Neural crest cell (in vitro differentiated cells): ENCODE measurements at places on chromosomes 6 and 20. TPM values are rescaled to one million over a fixed set of nuclear protein-coding genes. Genes with fewer than 3 reads are reported as not detected.

- no peak for DNase-seq
- no peaks in the 10 kb centered on the region for H3K36me3 ChIP-seq
- no peak overlapping the region for H3K4me3 ChIP-seq
- H3K27me3 ChIP-seq: no peaks in the 10 kb centered on the region
- H3K27ac ChIP-seq: peak overlapping the region; percentile 90
These were observed 7.0 kb upstream of the RNF217 start for GRCh38 chr6:124955108-124955856.

Gene SMLR1
- total RNA-seq: not detected in 2 replicates

DNA sequence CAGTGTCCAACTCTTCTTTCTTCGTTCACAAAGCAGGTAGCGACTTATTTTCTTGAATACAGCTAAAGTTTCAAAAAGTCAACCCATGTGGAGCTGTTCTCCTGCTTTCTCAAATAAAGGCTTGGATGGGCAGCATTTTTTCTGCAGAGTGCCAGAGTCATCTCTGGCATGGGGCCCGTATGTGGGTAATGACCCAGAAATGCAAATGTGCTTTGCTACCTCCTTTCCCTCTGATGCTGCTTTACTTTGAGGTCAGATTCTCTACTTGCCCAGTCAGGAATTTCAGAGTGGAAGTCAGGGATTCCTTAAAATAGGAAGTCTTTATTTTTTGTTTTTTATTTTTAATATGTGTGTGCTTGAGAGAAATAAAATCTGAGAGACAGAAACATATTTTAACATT is 4.9 kb downstream of the NKAIN2 start:
- peaks cover 49% of the 10 kb centered on the region for H3K27me3 ChIP-seq
- no peak for DNase-seq
- H3K4me3 ChIP-seq: no peak overlapping the region
- no peaks in the 10 kb centered on the region for H3K36me3 ChIP-seq
- H3K4me1 ChIP-seq: peaks cover 7% of the 10 kb centered on the region

DNA sequence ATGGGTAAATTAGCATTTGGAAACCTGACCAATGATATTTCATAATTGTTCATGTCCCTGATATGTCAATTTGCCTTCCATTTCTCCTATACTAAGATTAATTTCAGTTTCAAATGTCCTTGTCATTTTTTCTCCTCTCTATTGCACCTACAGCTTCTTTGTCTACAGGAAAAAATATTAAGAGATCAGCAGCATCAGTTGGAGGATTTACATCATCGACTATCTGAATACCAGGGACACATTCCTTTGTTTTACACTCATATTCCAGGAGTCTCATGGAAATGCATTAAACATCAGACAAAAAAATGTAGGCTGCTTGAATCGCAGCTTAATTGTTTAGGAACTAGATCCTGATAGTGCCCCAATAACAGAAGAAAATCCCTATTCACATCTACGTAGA is 188.2 kb downstream of the PRKN start:
- no peaks in the 10 kb centered on the region for H3K36me3 ChIP-seq
- DNase-seq: no peak
- no peaks in the 10 kb centered on the region for H3K27me3 ChIP-seq
- H3K4me3 ChIP-seq: no peak overlapping the region
- H3K4me1 ChIP-seq: peaks cover 9% of the 10 kb centered on the region

DNA sequence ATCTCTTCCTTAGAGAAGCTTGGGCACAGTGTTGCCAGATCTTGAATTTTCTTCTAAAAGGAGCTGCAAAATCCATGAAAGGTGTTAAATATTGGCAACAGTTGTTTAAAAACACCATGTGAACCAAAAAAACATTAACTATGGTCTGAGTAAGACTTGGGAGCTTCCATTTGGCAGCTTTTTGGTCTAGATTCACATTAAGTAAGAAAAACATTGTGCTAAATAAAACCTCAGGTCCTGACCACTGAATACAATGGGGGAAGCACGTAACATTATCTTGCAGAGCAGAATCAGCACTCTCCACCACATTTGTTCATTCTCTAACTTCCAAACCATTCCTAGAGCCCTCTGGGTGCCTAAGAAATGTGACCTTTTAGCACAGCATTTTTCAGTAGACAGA is 437.6 kb upstream of the PLCB4 start:
- no peaks in the 10 kb centered on the region for H3K27me3 ChIP-seq
- H3K4me1 ChIP-seq: no peaks in the 10 kb centered on the region
- no peaks in the 10 kb centered on the region for H3K36me3 ChIP-seq
- DNase-seq: no peak

- H3K27me3 ChIP-seq: no peaks in the 10 kb centered on the region
- H3K27ac ChIP-seq: peak overlapping the region; percentile 77
- no peak for DNase-seq
- no peaks in the 10 kb centered on the region for H3K36me3 ChIP-seq
These were observed 59.6 kb upstream of the DDR1 start for GRCh38 chr6:30824698-30825097.

Gene VNN1
- not detected in 2 replicates for total RNA-seq

DNA sequence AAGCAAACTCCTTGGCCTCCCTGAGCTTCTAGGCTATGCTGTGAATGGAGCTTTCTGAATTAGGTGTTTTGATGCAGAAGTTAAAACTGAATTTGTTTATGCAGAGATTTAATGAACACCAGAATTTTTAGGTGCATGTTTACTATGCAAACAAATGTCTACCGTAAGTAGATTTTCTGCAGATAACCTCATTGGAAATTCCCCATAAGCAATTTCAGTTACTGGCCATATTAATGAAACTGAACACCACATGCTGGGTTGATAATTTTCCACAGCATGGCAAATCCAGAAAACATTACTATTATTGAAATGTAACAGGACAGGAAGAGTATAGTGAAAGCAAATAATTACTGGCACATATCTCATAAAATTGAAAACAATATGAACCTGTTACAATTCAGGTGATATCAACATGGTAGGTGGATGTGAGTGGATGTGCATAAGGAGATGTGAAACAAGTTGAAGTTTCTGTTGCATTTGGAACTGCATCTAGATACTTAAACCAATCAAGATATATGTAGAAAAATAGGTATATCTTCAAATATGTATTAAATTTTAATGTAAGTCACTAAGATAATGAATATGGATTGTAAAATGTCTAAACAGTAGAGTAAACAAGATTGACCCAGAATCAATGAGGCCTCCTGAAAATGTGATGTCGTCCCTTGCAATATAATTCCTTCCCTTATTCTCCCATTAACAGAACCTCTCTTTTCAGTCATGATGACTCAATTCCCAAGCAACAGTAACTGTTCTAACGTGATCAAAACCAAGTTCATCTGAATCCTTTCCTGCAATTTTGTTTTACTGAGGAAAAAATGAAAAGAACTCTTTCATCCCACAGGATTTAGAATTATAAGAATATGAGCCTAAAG is 11.0 kb downstream of the PTCHD4 start:
- no peaks in the 10 kb centered on the region for H3K27me3 ChIP-seq
- peaks cover 2% of the 10 kb centered on the region for H3K36me3 ChIP-seq
- no peak overlapping the region for H3K4me3 ChIP-seq
- DNase-seq: no peak
- no peaks in the 10 kb centered on the region for H3K4me1 ChIP-seq

GRCh38 chr6:131916847-131917246 is 34.3 kb downstream of the CCN2 start:
- peaks cover 5% of the 10 kb centered on the region for H3K36me3 ChIP-seq
- H3K27me3 ChIP-seq: peaks cover 3% of the 10 kb centered on the region
- no peak overlapping the region for H3K4me3 ChIP-seq
- H3K27ac ChIP-seq: no peak overlapping the region
- peaks cover 8% of the 10 kb centered on the region for H3K4me1 ChIP-seq

- H3K27me3 ChIP-seq: peaks cover 35% of the 10 kb centered on the region
- no peak overlapping the region for H3K4me3 ChIP-seq
- no peak for DNase-seq
These were observed 33.6 kb downstream of the VGLL2 start for GRCh38 chr6:117298941-117299340.

GRCh38 chr6:77368660-77369313 is 94.5 kb downstream of the HTR1B start:
- no peaks in the 10 kb centered on the region for H3K36me3 ChIP-seq
- DNase-seq: no peak
- no peaks in the 10 kb centered on the region for H3K27me3 ChIP-seq
- H3K4me1 ChIP-seq: no peaks in the 10 kb centered on the region

DNA sequence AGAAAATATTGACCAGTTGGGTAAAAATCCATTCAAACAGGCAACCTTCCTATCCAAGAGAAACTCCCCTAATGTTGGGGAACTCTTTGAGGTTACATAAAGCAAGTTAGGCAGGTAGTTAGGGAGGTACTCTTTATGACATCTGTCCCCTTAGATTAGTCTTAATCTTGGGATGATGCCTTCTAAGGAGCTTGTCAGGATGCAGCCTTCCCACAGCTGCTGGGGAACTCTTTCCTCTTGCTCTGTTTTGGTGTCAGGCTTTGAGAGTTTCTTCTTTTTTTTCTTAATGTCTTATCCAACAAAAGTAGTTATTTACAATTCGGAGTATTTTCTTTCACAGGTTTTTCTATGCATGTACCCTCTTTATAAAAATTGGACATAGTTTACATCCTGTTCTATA is 194.8 kb downstream of the CDKAL1 start:
- H3K36me3 ChIP-seq: peaks cover 4% of the 10 kb centered on the region
- H3K4me3 ChIP-seq: no peak overlapping the region
- no peaks in the 10 kb centered on the region for H3K4me1 ChIP-seq
- H3K27me3 ChIP-seq: no peaks in the 10 kb centered on the region

DNA sequence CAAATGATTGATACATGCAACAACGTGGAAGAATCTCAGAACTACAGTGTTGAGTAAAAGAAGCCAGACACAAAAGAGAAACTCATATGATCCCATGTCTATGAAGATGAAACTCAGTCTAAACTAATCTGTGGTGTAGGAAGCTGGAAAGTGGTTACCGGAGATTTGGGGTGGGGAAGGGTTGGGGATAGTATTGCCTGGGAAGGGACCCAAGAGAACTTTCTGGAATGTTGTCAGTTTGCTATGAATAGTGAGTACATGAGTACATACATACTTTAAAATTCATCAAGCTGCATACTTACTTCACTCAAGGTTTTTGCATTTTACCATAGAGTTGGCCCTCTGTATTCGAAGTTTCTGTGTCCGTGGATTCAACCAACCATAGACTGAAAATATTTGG is 106.0 kb downstream of the SAMD5 start:
- H3K4me3 ChIP-seq: no peak overlapping the region
- H3K27me3 ChIP-seq: no peaks in the 10 kb centered on the region
- no peaks in the 10 kb centered on the region for H3K36me3 ChIP-seq
- no peak overlapping the region for H3K27ac ChIP-seq

GRCh38 chr20:15937179-15937578 is 636.1 kb downstream of the KIF16B start:
- peak overlapping the region; percentile 43 for H3K27ac ChIP-seq
- no peak overlapping the region for H3K4me3 ChIP-seq
- no peak for DNase-seq
- peaks cover 7% of the 10 kb centered on the region for H3K36me3 ChIP-seq
- H3K4me1 ChIP-seq: peaks cover 24% of the 10 kb centered on the region

- H3K27ac ChIP-seq: no peak overlapping the region
- no peak overlapping the region for H3K4me3 ChIP-seq
- no peaks in the 10 kb centered on the region for H3K36me3 ChIP-seq
- H3K27me3 ChIP-seq: no peaks in the 10 kb centered on the region
- no peak for DNase-seq
These were observed 191.9 kb upstream of the PREP start for GRCh38 chr6:105594821-105595220.

Gene UNC5CL
- total RNA-seq: 1.5 and 1.6 TPM in 2 replicates

- no peak overlapping the region for H3K27ac ChIP-seq
- H3K4me1 ChIP-seq: no peaks in the 10 kb centered on the region
- peaks cover 7% of the 10 kb centered on the region for H3K27me3 ChIP-seq
- H3K36me3 ChIP-seq: no peaks in the 10 kb centered on the region
- no peak for DNase-seq
These were observed 72.6 kb upstream of the LY86 start for GRCh38 chr6:6515691-6516607.

Gene OLIG3
- 0.14 and 0.63 TPM in 2 replicates for total RNA-seq

DNA sequence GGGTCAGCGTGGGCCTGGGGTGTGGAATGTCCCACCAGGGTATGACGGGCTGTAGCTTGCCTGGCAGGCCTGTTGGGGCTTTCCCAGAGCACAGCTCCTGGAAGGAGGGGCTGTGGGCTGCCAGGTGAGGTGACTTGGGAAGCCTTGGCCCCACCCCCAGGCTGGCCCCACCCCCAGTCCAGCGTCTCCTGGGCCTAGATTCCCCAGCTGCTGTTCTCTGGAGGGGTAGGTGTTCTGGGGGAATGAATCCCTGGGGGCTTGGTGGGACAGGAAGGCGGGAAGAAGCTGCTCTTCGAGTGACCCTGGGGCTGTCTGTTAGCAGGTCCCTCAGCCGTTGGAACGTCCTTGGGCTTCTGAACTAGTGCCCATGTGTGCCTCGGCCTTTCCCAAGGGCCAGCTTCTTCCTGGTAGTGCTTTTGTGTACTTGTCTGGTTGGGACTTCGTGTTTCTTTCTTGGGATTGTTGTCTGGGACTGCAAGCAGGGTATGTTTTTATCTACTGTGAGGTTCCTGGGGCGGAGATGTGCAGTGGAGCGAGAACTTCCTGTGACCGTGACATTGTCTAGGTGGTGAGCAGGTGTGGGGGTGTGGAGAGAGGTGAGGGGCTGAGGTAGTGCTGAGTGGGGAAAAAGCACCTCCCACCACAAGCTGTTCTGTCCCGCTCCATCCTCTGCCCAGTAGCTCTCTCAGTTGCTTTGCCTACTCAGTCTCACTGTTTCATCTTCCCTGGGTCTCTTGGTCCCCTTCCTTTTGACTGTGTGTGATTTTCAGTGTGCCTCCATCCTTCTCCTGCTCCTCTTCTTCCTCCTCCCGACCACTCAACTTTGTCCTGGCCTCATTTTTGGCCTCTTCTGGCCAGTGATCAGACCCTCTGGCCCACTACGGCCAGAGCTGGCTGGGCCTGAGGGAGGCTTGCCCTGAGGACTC is 1.3 kb upstream of the DDR1 start:
- no peaks in the 10 kb centered on the region for H3K36me3 ChIP-seq

DNA sequence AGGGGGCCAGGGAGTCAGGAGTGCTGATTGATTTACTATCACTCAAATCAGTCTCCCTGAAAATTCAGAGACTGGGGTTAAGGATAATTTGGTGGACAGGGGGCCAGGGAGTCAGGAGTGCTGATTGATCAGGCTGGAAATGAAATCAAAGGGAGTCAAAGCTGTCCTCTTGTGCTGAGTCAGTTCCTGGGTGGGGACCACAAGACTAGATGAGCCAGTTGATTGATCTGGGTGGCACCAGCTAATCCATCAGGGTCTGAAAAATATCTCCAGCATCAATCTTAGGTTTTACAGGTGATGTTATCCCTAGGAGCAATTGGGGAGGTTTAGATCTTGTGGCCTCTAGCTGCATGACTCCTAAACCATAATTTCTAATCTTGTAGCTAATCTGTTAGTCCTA is 6.1 kb upstream of the AFG1L start:
- H3K4me1 ChIP-seq: no peaks in the 10 kb centered on the region
- no peak overlapping the region for H3K27ac ChIP-seq
- no peak for DNase-seq
- H3K27me3 ChIP-seq: no peaks in the 10 kb centered on the region

Gene RHAG
- total RNA-seq: not detected in 2 replicates

DNA sequence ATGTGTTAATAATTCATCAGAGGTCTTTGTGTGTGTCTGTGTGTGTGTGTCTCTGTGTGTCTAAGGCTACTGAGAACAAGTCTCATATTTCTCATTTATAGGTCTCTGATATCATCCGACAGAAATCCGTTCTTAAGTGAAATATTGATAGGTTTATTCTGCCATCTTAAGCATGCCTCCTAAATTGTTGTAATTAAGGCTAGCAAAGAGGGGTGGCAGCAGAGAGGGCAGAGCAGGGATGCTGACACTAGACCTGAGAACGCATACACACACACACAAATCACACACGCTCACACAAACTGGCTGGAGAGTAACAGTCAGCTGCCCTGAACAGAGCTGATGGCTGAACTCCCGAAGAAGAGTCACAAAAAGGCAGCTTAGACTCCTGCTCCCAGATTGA is 84.9 kb upstream of the LRFN2 start:
- no peak overlapping the region for H3K4me3 ChIP-seq
- DNase-seq: no peak
- no peaks in the 10 kb centered on the region for H3K27me3 ChIP-seq
- H3K4me1 ChIP-seq: no peaks in the 10 kb centered on the region
- no peaks in the 10 kb centered on the region for H3K36me3 ChIP-seq
- H3K27ac ChIP-seq: no peak overlapping the region
